ENCODE measurements at places on chromosomes 11 and 22.

DNA sequence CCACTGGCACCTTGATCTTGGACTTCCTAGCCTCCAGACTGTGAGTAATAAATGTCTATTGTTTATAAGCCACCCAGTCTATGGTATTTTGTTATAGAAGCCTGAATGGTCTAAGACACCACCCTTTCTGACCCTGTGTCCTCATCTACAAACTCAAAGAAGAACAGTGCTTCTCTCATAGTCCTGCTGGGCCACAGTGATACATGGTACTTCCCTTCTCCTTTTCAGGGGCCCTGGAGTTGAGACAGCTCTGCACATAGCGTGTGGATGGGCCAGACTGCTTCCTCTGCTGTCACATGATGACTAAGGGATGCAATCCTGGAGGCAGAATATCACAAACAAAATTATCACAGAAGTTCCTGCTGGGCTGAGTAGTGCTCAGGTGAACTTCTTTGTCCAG is 5.0 kb downstream of the KCNJ11 start:
- no peak for DNase-seq

- no peak for DNase-seq
These were observed 78.0 kb upstream of the DRD2 start for GRCh38 chr11:113553235-113553634.

GRCh38 chr22:27580311-27580897 is 221.2 kb downstream of the MN1 start:
- DNase-seq: no peak

DNA sequence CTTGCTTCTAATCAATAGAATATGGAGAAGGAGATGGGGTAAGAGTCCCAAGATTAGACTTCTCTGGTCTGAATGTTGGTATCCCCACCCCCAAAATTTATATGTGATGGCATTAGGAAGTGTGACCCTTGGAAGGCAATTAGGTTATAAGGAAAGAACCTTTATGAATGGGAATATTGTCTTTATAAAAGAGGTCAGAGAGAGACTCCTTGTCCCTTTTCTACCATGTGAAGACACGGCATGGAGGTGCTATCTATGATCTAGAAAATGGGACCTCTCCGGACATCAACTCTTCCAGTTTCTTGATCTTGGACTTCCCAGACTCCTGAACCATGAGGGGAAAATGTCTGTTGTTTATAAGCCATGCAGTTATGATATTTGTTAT is 37.9 kb upstream of the FJX1 start:
- no peak for DNase-seq

DNA sequence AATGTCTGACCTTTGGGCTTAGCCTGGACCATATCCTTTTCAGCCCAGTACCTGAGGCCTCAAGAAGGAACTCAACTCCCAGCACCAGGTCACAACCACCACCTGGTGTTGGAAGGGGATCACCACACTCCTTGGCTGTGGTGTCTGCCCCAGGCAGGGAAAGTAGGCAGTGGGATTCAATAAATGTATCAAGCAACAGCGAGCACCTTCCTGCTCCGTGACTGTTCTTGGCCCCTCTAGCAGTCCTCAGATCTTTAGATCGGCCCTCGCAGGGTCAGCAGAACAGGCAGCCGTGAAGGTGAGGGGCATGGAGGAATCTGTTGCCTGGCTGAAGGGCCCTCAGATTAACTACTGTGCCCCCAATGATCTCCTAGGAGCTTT is 15.9 kb downstream of the ARFGAP2 start:
- no peak for DNase-seq

GRCh38 chr11:104531894-104532293 is 366.4 kb downstream of the CASP12 start:
- DNase-seq: no peak

DNA sequence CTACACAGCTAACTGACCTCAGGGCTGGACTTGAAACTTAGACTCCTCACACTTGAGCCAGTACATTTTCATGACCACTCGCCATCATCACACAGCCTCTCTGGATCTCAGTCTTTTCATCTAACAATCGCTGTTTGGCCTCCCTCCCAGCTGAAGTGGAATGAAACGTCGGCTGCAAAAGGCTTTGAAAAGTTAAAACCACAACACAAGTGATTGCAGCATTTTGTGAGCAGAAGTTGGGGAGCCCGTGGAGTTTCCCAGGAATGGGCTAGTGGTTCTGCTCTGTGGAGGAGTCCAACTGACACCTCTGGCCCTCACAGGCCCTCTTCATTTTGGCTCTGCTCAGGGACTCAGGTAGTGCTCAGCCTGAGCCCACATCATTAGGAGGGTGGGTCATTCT is 35.9 kb upstream of the TRIM29 start:
- DNase-seq: no peak

GRCh38 chr11:19648321-19648720 is 64.3 kb upstream of the NAV2 start:
- DNase-seq: no peak

DNA sequence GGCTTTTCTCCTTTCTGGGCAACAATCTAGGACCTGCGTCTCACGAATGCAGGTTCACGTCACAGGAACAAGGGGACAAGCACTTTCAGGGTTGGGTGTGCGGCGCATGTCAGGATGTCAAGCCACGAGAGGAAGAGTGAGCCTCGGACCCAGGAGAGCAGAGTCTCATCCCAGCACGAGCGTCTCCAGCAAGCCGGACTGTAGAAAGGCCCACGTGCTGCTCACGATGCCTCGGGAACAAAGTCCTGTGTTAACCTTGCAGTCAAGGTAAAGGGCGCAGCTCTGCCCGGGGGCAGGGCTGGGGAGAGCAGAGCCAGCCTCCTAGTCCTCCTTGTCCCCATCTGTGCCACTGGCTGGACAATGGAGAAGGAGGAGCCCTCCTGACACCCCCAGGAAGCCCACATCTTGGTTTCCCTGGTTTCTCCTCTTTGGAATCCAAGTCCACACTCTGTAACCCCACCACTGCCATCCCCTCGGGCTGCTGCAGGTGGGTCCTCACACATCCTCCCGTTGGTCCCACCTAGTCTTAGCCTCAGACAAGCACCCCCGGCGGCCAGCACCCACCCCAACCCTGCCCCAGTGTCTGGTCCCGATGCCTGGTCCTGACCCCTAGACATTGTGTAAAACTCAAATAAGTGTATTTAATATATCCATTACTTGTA is 63.4 kb downstream of the CELSR1 start:
- DNase-seq: no peak

DNA sequence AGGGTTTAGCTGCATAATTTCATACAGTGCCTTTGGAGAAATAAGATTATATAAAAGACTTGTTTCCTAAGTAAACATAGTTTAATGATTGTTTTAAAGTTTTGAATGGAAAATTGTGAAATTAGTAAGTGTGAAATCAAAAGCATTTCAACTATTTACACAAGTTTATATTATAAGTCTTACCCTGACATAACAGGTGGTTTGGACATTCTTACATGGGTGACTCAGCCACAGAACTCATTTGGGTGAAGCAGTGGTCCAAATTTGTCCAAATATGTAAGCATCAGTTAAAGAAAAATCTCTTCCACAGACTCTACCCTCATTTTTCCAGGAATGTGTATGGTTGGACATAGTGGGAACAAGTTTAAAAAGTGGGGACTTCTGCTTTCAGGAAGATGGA is 68.0 kb downstream of the USP47 start:
- no peak for DNase-seq

DNA sequence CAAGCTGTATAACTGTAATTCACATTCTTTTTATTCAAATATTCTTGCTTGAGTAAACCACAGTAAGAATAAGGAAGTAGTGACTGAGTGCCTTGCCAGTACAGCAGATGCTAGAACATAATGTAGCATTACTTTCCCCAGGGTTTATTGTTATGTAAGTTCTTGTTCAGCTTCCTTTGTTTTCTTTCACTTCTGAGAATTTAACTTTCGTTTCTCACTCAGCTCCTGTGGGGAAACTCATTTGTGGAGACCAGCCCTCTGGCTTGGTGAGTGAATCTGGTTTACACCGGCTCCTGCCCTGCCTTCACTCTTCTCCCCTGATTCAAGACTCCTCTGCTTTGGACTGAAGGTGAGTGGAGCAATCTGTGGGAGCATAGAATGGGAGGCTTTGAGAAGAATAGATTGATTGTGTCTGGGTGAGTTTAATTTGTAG is at the start of gene TRIM22:
Gene TRIM22 (plus strand): TSS at position 240 of the 433 bp plus-strand sequence. CDS start 6,443 bp downstream, outside the sequence.
- DNase-seq: no peak

- no peak for DNase-seq
These were observed 19.4 kb downstream of the EHF start for GRCh38 chr11:34640050-34640923.

DNA sequence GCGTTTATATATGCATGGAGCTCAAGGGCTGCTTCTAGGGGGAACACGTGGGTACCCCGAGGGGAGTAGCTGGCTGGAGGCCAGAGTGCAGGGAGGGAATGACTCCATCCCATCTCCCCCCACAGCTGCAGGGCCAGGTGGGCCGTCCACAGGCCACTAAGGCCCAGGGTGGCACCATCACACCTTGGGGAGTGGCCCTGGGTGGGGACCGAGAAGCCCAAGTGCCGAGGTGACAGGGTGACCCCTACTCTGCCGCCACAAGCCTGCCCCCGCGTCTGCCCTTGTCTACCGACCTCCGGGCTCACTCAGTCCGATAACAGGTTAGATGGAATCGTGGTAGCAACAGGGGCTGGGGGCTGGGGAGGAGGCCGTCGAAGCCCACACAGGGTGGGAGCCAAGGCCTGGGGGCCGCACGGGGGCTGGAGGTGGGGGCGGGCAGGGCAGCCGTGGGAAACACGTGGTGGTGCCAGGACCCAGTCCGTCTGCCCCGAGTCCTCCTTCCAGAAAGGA is 125.7 kb downstream of the KCNQ1OT1 start:
- no peak for DNase-seq
